ENCODE measurements at places on chromosomes 3 and 15.

DNA sequence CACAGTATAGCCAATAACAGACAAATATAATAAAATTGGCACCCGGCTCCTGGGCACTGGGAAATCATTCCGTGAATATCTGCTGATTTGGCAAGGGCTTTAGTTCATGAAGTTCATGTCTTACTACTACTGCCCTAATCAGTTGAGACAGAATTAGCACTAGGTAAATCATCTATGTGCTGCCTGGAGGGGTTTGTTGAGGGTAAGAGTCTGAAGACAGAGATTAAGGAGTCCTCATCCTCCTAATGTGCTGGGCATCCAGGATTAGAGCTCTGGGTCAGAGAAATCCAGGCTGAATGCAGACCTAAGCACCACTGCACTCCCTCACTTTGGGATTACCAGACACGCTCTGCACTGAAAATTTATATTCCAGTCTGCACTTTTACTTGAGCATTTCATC, 2.0 kb downstream of the SAMD7 start:
- no peak for DNase-seq

GRCh38 chr3:178304758-178305467, 231.3 kb upstream of the KCNMB2 start:
- DNase-seq, result no peak

- no peak for DNase-seq
Observed at GRCh38 chr15:88605189-88606069, 15.7 kb upstream of the AEN start.

DNA sequence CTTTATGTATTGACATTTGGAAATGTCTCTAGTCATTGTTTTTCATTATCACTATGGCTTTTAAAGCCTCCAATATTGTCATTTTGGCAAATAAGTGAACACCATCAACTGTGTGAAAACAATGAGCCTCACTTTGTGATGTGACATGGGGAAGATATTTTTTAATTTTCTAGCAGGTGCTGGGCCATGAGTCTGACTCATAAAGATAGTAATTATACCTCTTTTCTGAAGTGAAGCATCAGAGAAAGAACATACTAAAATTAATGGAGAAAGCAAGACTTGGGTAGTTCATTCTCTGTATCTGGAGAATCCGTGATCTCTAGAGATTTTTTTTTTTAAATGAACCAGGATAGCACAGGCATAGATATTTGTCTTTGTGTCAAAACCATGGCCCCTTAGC, 100.8 kb downstream of the CCNL1 start:
- DNase-seq, result no peak

DNA sequence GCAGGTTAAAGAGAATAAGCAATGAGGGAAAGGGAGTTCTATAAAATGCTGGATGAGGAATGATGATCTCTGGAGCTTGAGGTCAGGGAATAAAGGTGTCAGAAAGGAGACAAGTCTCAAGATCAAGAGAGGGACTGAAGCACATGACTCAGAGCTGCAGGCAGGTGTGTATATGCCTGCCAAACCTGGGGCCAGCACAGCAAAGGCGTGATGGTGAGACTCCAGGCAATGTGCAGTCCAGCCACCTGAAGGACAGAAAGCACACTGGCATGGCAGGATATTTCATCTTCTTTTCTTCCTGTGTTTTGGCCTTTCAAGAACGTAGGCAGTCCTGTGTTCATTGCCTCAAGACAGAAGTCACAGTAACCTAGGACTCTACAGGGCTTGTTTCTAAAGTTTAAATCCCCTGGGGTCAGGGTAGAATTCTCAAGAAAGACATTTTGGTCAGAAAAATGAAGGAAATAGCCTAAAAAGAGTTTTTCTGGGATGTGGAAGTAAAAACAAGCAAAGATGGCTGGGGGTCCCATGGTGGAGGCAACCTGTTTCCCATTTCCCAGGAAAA, 55.5 kb upstream of the TOPAZ1 start:
- no peak for DNase-seq

GRCh38 chr15:89985111-89985510, 16.0 kb upstream of the ZNF710 start:
- DNase-seq, result no peak

DNA sequence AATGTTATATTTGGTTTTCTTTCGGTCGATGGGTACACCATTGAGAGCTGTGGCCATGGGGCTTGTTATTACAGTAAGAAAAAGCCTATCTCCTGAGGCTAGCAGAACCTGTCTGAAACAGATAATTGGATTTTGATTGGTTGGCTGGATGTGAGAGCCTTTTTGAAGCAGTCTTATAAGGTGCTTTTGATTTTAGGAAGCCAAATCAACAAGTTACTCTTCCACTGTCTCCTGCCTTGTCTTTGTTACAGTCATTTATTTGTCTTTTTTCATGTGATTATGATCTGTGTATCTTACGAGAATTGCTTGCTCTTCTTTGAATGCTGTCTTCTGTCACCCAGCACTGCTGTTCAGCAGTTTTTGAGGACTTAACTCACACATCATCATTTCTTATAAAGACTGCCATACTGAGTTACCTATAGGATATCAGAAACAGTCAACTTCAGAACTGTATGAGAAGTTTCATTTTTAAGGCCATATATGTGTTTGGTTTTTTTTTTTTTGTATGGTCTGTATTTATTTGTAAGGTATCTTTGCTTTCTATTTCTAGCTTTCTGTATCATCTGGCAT, 51.1 kb downstream of the MEF2A start:
- DNase-seq, result no peak

DNA sequence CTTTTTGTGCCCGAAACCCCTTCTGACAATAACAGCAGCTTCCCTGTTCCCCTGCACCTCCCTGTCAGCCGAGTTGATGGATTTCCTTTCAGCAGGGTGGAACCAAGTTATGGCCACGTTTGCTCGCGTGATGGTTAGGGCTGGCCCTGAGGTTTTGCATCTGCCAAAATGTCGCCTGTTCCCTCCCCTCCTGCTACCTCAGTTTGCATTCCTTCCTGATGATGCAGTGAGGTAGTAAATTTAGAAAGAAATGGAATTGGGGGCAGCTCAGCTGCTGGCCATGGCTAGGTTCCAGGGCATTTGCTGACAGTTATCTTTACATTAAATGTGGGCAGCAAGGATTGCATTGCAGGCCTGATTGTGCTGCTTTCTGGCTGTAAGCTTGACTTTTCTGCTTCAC, 13.2 kb downstream of the LIMD1 start:
- no peak for DNase-seq

- DNase-seq, result peak; percentile 100
Observed at GRCh38 chr15:98896802-98897732, 110.5 kb downstream of the PGPEP1L start.

DNA sequence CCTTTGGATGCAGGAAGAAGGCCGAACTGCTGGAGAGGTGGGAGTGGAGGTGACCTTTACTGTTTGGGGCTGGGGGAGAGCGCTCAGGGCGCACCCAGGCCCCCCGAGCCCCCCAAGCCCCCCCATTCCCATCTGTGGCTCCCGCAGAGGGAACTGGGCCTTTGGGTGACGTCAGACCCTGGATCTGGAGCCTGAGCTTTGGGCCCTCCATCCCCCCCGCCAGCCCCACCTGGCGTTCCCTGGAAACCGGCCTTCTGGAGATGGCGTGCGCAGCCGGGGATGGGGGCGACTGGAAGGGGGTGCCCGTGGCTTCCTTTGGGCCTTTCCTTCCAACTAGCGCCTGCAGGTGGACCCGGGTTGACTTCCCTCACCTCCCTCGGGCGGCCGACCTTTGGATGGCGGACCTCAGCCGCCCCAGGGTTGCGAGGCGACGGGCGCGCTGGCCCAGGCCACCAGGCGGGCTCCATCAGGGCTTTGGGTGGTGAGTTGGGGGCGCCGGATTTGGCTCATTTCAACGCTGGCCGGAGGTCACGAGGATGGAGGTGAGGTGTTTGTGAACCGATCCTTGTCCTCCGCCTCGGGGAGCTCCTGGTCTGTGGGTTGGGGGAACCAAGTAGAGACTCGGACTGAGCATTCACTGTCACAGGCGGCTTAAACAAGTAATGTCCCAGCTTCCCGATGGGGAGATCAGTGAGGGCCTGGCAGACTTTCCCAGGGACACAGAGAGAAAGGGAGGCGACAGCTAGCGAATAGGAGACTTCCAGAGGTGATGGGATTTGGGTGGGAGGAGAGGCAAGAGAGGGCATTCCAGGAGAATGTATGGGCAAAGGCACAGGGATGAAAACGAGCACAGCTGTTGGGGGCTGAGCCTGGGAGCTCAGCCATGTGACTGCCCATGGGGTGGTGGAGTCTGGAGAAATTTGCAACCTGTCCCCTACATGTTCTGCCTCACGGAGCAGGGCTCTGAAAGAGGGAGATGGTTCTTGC, 709 bp downstream of the SCAMP5 start:
- no peak for DNase-seq

DNA sequence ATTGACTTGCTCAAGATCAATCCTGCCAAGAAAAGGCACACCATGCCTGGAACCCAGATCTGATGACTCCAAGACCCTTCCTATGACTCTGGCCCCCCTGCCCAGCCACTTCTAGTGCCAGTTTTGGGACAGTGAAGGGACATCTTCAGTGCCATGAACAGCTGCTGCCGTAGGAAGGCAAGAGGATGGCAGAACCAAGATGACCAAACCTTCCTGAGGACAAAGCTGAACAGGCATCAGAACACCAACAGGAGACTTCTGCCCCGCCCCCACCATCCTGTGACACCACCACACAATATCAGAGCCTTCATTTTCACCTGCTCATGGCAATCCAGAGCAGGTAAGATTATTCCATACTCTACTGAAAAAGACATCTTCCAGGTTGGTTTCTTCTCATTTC, 33.0 kb downstream of the ZNF445 start:
- no peak for DNase-seq

DNA sequence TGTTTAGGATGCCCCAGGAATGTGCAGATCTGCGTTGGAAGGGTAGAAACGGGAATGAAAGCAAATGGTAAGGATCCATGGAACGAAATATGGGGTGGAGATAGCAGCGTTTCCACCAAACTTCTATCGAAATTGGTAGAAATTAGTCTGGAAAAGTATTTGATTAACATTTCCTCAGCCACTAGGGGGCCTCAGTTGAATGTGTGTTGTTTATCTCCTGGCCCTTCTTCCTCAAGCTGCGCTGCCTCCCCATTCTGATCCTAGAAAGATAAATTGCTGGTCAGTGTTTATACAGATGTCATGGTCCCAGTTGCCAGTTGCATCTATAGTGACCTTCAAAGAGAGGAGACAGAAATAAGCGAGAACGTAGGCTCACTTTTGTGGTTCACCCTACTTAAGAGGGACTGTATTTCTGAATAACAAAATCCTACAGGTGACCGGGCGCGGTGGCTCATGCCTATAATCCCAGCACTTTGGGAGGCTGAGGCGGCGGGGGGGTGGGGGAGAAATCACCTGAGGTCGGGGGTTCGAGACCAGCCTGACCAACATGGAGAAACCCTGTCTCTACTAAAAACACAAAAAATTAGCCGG, 457.1 kb downstream of the SQOR start:
- peak; percentile 25 for DNase-seq

- no peak for DNase-seq
Observed at GRCh38 chr3:42758126-42758525, 14.9 kb downstream of the CCDC13 start.

DNA sequence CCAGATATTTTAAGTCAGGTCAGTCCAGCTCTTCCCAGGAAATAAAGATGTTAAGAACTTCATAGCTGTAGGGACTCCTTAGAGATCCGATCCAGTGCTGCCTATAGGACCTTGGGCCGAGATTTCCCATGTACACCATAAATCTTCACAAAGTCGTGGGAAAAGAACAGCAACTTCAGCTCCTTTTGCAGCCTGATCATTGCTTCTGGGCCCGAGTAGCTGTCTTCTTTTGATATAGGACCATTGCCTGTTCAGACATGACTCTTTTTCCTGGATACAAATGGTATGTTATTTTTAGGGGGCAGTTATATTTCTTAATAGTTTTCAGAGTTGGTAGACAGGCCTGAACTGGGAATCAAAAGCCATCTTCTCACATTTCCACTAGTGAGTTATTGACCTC, 20.5 kb downstream of the IL1RAP start:
- no peak for DNase-seq

DNA sequence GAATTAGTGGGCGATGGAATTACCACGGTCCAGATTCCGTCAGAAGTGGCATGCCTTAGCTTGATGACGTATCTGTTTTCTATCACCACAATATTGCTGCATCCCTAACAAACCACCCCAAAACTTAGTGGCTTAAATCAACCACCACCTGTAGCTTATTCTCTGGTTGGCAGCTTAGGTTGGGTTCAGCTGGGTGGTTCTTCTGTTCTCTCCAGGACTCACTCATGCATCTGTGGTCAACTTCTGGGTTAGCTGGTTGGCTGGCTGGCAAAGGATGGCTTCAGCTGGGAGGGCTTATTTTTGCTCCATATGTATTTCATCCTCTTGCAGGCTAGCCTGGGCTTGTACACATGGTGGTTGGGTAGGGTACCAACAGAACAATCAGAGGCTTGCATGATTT, 288.8 kb upstream of the LRRFIP2 start:
- DNase-seq, result no peak

GRCh38 chr15:101342056-101342455, 47.0 kb upstream of the SNRPA1 start:
- no peak for DNase-seq

- DNase-seq, result no peak
Observed at GRCh38 chr3:187794731-187795130, 49.5 kb upstream of the BCL6 start.

GRCh38 chr3:16795581-16795980, 89.2 kb upstream of the PLCL2 start:
- DNase-seq, result no peak

- no peak for DNase-seq
Observed at GRCh38 chr3:97439373-97439772, 325.2 kb upstream of the ARL6 start.

DNA sequence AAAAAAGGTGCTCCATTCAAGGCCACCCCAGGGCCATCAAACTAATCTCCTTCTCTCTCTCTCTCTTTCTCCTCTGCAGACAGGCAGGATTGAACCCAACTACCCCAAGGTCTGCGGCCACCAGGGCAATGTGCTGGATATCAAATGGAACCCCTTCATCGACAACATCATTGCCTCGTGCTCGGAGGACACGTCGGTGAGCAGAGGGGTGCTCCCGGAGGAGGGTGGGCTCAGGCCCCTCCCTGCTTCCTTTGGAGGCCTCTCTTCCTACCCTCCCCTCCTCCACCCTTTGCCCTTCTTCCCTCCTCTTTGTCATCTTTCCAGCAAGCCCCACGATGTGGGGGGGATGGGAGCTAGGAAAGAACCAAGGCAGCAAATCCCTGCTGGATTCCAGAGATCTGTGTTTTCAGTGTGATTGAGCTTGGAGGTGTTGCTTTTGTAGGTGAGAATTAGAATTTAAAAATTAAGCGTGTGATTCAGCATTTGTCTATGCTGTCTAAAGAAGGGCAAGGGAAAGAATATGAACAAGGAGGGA, 116.3 kb downstream of the CORO2B start:
- no peak for DNase-seq

DNA sequence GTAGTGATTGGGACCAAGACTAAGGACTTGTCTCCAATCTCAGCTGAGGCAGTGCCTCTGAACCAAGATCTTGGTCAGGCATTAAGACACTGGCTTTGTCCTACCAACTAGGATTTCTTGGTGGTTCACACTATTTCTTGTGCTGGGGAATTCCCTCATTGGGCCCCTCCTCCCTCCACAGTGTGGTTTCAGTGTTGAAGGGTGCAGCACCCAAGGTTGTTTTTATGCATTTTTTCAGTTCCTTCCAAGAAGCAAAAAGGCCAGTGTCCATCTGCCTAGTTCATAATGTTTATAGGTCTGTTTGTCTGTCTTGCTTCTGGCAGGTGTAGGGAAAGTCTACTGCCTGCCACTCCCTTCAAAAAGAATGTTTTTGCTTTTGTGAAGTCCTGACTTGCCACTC, 10.6 kb upstream of the ITPKA start:
- no peak for DNase-seq

Measured in COLO829 (cell line).